ENCODE measurements at places on chromosomes 7 and 10.

DNA sequence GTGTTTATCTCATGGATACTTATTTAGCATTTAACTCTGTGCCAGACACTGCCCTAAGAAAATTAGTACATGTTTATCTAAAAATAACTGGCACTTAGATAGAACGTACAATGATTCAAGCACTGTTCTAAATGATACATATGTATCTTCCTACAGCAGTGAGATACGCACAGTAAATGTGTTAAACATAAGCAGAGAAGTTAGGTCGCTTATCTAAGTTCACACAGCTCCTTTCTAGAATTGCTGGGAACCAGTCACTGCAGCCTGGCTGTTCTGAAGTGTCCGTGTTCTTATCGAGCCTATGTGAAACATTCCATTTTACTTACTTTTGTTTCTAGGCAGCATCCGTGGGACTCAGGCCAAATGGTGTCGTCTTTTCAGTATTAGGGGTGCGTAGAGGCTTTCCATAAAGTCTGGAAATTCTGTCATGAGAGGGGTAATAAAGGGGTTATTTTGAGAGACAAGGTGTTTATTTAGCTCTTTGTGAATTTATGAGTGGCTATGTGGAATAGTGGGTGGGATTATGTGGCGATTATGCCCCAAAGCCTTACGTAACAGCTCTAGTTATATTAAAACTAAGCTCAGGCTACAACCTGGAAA is 186.9 kb downstream of the SND1 start:
- no peak for DNase-seq

GRCh38 chr7:106895246-106895864 is 30.3 kb downstream of the PIK3CG start:
- no peak for DNase-seq

GRCh38 chr10:113939212-113939860 is 84.9 kb downstream of the NHLRC2 start:
- no peak for DNase-seq

DNA sequence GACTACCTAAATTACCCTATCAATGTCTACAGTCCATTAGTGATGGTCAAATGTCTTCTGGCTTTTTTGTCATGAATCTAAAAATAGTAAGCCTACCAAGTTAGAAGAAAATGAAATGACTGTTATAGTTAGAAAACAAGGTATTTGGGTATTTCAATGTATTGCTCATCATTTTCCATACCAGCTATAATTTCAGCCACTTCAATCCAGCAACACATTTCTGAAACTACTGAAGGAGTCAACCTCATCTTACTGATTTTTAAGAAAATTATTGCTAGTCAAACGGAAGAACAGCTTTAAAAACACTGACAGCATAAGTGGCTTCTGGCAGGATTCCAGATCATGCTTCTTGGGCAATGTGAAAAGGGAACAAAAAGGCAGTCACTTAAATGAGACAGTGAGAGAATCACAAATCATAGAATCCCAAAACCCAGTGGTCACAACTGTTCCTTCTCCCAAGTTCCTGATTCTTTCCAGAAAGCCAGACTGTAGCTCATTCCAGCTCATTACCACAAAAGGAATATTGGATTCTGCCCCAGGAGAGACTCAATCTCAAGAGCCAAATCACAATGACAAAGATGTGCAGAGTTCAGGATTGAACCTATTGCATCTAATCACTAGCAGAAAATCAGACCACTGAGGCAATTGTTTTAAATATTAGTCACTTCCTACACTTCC is 61.2 kb upstream of the LRRN3 start:
- no peak for DNase-seq

DNA sequence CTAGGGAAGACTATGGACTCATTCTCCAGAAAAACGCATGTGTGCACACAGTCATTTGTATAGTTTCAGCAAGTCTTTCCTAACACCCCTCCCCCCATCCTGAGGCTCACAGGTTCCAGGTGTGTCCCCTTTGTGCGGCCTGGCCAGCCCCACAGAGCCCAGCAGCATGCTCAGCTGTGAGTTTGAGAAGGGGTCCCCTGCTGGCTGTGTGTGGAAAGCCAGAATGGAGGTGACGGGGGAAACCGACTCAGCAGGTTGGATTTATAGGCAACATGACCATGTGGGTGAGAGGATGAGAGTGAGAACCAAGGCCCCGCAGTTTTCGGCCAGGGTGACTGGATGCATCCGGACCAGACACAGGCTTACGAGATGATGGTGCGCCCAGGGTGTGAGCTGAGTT is 9.9 kb downstream of the PTPRE start:
- no peak for DNase-seq

GRCh38 chr7:17041324-17041723 is 159.5 kb upstream of the AGR3 start:
- DNase-seq = no peak

DNA sequence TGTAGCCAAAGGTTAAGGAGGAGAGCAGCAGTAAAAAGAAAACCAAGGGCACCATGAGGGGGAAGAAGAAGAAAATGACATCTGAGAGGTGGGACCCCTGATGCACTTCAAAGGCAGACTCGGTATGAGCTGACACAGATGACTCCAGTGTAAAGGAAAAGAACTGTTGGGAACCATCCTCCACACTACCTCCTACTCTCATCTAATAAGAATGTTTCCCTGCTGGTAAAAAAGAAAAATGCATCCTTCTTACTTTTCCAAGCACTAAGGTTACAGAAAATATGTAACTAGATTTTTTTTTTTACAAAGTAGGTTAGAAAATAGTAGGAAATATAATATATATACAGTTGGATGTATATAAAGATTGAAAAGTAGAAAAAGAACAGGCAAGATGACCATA is 16.9 kb downstream of the TAS2R41 start:
- DNase-seq = no peak

DNA sequence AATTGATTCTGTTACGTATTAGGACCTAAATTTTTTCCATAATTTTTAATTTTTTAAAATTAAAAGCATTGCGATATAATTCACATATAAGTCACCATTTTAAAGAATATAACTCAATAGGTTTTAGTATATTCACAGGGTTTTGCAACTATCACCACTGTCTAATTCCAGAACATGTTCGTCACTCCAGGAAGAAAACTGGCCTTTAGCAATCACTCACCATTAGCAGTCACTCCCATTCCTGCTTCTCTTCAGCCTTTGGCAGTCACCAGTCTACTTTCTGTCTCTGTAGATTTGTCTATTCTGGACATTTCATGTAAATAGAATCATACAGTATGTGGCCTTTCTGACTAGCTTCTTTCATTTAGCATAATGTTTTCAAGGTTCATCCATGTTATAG is 176.5 kb downstream of the EXOC4 start:
- no peak for DNase-seq

DNA sequence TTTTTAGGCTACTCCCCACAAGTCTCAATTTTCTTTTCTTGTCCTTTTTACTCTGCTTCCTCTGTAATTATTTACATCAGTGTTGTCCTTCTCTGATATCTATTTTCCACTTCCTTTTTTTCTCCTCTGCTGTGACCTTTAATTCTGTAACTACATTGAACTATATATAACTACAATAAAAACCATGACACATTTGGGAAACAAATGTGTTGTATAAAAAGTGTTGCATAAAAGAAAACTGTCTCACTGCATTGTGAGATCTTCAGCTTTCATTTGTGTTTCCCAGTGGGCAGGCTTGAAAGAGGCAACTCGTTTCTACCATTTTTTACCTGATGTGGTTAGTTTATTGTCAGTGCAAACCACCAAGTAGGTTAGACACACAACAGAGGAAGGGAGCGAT is 483.9 kb upstream of the NRP1 start:
- no peak for DNase-seq

DNA sequence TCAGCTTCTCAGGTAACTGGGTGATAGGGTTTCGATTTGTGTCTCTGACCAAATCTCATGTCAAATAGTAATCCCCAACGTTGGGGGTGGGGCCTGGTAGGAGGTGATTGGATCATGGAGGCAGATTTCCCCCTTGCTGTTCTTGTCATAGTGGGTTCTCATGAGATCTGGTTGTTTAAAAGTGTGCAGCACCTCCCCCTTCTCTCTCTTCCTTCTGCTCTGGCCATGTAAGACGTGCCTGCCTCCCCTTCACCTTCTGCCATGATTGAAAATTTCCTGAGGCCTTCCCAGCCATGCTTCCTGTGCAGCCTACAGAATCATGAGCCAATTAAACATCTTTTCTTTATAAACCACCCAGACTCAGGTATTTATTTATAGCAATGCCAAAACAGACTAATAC is 21.9 kb upstream of the SMURF1 start:
- no peak for DNase-seq

- DNase-seq = no peak
These were observed 123.7 kb downstream of the MPP7 start for GRCh38 chr10:28179006-28179742.

GRCh38 chr7:95391761-95392160 is 4.4 kb downstream of the PON3 start:
- DNase-seq = no peak

- DNase-seq = no peak
These were observed 189.9 kb downstream of the DGKI start for GRCh38 chr7:137656850-137657232.

GRCh38 chr7:139582671-139583155 is 59.2 kb downstream of the CLEC2L start:
- no peak for DNase-seq

DNA sequence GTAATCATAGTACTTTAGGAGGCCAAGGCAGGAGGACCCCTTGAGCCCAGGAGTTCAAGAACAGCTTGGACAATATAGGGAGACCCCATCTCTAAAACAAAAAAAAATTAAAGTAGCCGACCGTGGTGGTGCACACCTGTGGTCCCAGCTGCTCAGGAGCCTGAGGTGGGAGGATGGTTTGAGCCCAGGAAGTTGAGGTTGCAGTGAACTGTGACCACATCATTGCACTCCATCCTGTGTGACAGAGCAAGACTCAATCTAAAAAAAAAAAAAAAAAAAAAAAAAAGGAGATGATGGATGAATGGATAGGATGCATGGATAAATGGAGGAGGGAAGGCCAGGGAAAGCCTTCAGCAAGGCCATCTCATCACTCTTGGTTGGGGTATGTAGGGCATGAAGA is 33.4 kb upstream of the BMPR1A start:
- DNase-seq = no peak

DNA sequence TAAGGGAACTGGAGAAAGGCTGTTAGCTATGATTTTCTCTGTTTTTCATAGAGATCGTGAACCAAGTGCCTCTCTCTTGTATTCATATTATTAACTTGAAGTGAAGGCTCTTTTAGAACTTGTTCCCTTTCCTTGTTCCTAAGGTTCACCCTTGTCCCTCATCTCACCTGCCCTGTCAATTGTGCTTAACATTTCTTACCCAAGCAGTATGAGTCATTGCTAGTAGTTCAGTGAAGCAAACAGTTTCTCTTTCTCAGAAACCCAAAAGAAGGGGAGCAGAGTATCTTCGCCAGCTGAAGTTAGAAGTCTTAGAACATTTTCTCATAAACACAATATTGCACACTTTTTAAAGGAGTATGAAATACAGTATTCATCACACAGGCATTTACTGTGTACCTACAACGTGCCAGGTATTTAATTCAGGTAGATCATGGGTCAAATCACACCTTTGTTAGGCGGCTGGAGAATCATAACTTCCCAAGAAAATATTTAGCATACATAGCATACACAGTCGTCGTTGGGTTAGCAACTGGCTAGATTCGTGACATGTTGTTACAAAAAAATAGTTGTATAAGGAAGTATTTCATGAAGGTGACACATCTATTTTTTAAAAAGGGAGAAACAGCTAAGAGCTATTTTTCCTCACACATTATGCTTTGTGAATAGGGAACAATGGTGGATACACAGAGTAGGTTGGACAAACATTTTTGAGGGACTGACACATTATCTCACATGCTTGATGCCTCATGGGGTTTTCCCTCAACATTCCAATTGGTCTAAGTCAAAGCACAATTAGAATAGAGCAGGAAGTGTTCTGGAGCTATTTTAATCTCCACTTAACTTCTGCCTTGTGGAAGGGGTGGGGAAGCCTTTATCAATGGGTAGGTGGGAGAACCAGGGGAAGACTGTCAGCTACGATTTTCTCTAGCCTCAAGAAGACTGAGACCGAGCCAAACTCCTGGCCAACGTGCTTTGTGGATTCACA is 13.2 kb downstream of the HDAC9 start:
- no peak for DNase-seq

DNA sequence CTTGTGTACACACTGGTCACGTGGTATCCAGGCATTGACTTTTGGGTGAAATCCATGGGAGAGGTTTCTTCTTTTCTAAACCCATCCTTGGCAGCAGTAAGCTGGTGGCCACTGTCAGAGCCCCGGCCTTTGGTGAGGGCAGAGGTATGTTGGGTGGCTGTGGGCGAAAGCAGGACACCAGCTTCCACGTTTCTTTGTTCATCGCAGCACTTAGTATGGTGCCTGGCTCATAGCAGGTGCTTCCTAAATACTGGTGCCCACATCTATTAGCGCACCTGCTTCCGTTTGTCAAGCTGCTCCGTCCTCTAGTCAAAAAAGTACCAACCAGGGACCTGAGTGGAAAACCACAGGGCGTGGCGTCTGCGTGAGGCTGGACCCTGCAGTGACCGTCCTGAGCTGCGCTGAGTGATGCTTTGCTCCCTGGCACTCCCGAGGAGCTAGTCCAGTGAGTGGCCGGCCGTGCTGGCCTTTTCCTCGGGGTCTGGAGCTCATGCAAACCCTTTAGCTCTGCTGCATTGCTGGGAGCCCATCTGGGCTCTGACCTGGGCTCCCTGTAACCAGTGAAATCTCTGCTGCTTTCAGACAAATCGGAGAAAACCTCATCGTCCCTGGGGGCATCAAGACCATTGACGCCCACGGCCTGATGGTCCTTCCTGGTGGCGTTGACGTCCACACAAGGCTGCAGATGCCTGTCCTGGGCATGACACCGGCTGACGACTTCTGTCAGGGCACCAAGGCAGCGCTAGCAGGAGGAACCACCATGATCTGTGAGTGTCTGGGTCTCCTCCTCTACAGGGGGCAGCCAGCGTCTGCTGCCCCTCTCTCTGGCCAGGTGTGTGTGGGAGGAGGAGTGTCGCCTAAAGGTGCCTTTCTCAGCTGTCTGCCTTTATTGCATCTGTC is 5.6 kb downstream of the DPYSL4 start:
- DNase-seq = no peak

DNA sequence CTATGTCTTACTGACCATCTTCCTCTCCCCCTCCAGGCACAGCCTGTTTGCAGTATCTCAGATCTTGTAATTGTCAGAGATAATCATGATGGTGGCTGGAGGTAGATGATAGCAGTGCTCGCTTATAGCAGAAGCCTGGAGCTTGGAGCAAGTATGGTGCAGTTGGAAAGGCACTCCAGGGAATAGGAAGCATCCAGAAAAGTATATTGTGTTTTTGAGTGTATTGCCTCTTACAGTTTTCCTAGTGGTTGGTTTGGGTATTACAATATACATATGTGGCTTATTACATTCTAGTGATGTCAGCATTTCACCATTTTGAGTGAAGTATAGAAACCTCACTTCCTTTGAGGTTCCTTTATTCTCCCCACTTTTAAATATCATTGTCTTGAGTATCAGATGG is 101.5 kb downstream of the STK31 start:
- DNase-seq = no peak

GRCh38 chr7:132368246-132368900 is 207.9 kb downstream of the PLXNA4 start:
- DNase-seq = no peak
